ENCODE measurements at places on chromosomes 6 and 20.

GRCh38 chr6:109102762-109103161, 7.5 kb downstream of the CEP57L1 start:
- DNase-seq: no peak

- DNase-seq: no peak
Measured at GRCh38 chr6:61869632-61870400, 416.2 kb downstream of the KHDRBS2 start.

- DNase-seq: no peak
Measured at GRCh38 chr6:140641412-140641811, 1267.0 kb upstream of the CITED2 start.

- DNase-seq: no peak
Measured at GRCh38 chr6:157364705-157365104, 16.3 kb upstream of the ZDHHC14 start.

- DNase-seq: no peak
Measured at GRCh38 chr6:133101790-133102189, 139.4 kb upstream of the EYA4 start.

DNA sequence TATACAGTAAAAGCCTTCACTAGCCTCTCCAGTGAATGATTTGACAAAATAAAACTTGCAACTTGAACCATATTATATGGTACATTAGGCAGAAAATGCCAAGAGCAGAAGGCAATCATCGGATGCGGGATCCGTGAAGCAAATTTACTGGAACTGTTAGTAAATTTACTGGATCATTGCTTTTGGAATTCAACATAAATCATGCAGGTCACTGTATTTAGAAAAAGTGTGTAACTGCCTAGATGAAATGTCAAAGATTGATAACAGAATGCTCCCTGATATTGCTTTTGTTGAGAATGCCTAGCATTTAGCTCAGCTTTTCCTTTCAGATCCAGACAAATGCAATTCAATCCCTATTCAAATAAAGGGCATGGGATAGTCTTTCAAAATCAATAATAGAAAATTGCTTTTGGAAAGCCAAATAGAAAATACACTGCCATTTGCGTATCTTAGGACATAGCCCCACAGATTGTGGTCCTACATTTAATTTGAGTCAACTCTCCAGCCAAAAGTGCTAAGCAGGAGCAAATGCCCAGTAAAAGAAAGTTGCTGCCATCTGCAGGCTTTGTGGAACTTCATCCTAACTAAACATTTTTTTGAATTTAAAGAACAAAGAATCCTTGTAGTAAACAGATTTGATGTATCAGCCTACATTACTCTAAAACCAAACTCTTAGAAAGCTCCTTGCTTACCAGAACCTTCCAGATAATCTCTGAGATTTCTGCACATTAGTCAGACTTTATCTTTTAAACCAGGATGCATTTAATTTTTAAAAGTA, 109.5 kb upstream of the HSF2 start:
- DNase-seq: no peak

All from stimulated activated CD4-positive, alpha-beta T cell treated with anti-CD3 and anti-CD28 coated beads, TNF-alpha, amount 100 ng/mL, for 1 hour (primary cell).